Activated T-cell treated with anti-CD3 and anti-CD28 coated beads, Interleukin-2, amount 50 U/mL, for 24 hours (primary cell): ENCODE measurements at places on chromosomes 12 and 14.

GRCh38 chr12:55633151-55633550 lies 3.5 kb upstream of the OR10P1 start:
- DNase-seq = no peak
- H3K4me3 ChIP-seq = no peak overlapping the region
- H3K27ac ChIP-seq = no peak overlapping the region
- peaks cover 29% of the 10 kb centered on the region for H3K27me3 ChIP-seq

DNA sequence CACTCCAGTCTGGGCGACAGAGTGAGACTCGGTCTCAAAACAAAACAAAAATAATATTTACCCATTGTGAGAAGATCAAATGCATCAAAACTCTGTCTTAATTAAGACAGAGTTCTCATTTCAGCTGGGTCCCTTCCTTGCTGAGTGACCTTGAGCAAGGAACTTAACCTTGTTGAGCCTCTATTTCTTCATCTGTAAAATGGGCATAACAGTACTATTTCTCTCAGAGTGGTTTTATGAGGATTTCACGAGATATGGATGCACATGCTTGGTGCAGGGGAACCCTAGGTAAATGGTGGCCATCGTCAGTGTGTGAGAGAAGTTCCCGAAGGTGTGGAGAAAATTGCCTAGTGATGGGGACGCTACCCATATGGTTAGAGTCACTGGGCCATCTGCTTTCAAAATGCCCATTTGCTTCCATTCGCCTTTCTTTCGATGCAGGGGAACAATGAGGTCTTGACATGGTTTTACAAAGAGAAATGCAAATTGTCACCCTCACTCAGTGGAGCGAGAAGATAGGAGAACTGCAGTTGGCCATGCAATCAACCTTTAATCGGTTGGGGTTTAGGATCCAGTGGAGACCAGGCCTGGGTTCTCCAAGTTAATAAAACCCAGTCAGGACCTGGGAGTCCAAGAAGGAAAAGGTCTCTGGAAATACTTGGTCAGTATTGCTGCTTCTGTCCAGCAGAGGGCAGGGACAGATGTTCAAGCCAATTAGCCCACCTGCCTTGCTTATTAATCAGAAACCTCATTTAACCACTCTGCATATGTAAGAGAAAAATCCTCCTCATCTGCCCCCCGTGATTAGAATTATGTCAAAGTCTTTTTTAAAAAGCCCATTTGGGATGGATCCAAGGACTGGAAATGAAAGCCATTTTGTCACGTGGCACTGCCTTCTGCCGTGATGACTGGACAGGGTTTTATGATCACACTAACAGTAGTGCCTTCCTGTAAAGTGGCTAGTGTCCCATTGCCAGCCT lies 37.2 kb downstream of the CFAP251 start:
- no peak for DNase-seq
- no peaks in the 10 kb centered on the region for H3K27me3 ChIP-seq
- no peaks in the 10 kb centered on the region for H3K36me3 ChIP-seq
- H3K4me3 ChIP-seq = no peak overlapping the region
- no peaks in the 10 kb centered on the region for H3K4me1 ChIP-seq

- H3K4me3 ChIP-seq = no peak overlapping the region
- no peak overlapping the region for H3K27ac ChIP-seq
- no peaks in the 10 kb centered on the region for H3K4me1 ChIP-seq
- no peaks in the 10 kb centered on the region for H3K36me3 ChIP-seq
These were observed 175.5 kb downstream of the CCDC59 start for GRCh38 chr12:82182601-82183190.

GRCh38 chr12:82593901-82594396 lies 92.8 kb upstream of the TMTC2 start:
- H3K27ac ChIP-seq = no peak overlapping the region
- no peak overlapping the region for H3K4me3 ChIP-seq
- H3K4me1 ChIP-seq = no peaks in the 10 kb centered on the region
- H3K27me3 ChIP-seq = no peaks in the 10 kb centered on the region
- no peak for DNase-seq

GRCh38 chr14:104749111-104749649 lies 3.8 kb upstream of the SIVA1 start:
- H3K27me3 ChIP-seq = no peaks in the 10 kb centered on the region
- H3K4me1 ChIP-seq = peaks cover 24% of the 10 kb centered on the region
- peaks cover 10% of the 10 kb centered on the region for H3K36me3 ChIP-seq
- DNase-seq = no peak
- H3K4me3 ChIP-seq = no peak overlapping the region
- H3K27ac ChIP-seq = no peak overlapping the region

- DNase-seq = peak; percentile 52
- H3K4me3 ChIP-seq = peak overlapping the region; percentile 30
- H3K4me1 ChIP-seq = peaks cover 23% of the 10 kb centered on the region
- H3K27ac ChIP-seq = peak overlapping the region; percentile 82
- H3K36me3 ChIP-seq = no peaks in the 10 kb centered on the region
- no peaks in the 10 kb centered on the region for H3K27me3 ChIP-seq
These were observed 8.3 kb downstream of the PROX2 start for GRCh38 chr14:74867673-74868072.
